NCI-H446 (cell line): ENCODE measurements at places on chromosomes 5 and 9.
A peak's percentile ranks its signal among the peaks of the same experiment; 100 is the strongest.

- DNase-seq: no peak
These were observed 2.9 kb upstream of the MYOZ3 start for GRCh38 chr5:150658121-150658520.

DNA sequence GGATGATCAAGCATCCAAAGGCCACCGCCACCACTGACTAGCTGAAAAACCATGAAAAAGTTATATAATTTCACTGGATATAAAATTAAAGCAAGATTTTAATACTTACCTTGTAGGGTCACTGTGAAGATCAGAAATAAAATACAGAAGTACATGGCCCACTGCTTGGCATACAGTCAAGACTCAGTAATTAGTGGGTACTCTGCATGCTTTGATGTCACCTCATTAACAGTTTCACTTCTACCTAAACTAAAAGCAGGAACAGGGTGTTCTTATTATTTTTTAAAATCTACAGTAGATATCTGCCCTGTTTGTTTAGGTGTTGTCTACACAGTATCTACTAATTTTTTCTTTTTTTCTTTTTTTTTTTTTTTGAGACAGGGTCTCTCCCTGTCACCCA is 66.4 kb downstream of the NFIB start:
- no peak for DNase-seq

DNA sequence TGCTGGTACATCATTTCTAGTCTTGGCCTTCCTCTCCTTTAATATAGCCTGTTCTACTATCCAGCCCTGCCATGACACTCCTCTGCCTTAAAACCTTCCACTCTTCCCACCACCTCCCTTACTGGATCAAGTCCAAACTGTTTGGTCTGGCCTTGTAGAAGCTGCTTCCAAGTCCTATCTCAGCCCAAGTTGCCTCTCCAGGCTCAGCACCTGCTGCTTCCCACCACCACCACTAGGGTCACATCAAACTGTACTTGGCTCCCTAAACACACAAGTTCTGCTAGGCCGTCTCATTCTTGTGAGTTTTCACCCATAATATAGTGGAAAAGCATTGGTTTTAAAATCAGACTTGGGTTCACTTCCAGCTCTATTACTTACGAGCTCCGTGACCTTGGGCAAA is 1.4 kb downstream of the NDUFA8 start:
- peak; percentile 27 for DNase-seq

DNA sequence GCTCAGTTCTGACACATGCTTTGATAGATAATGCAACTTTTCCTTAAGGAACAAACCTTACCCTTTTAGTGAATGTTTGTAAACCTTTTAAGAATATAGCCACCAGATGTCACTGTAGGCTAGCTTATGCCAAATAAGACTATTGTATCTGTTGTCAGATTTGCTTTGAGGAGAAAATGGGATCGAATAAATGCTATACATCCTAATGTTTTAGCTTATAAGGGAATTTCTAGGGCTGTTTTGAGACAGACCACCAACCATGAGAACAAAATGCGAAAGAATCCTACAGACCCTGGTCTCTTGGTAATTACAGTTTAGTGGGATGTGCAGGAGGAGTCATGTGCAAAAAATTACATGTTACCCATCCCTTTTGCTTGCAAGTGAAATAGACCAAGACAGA is 127.6 kb upstream of the NMUR2 start:
- peak; percentile 84 for DNase-seq

- no peak for DNase-seq
These were observed 238.6 kb downstream of the CDH12 start for GRCh38 chr5:22614486-22615094.

- no peak for DNase-seq
These were observed 17.9 kb downstream of the COL15A1 start for GRCh38 chr9:98961513-98962180.

- no peak for DNase-seq
These were observed 46.4 kb upstream of the SELENOP start for GRCh38 chr5:42858031-42858643.

DNA sequence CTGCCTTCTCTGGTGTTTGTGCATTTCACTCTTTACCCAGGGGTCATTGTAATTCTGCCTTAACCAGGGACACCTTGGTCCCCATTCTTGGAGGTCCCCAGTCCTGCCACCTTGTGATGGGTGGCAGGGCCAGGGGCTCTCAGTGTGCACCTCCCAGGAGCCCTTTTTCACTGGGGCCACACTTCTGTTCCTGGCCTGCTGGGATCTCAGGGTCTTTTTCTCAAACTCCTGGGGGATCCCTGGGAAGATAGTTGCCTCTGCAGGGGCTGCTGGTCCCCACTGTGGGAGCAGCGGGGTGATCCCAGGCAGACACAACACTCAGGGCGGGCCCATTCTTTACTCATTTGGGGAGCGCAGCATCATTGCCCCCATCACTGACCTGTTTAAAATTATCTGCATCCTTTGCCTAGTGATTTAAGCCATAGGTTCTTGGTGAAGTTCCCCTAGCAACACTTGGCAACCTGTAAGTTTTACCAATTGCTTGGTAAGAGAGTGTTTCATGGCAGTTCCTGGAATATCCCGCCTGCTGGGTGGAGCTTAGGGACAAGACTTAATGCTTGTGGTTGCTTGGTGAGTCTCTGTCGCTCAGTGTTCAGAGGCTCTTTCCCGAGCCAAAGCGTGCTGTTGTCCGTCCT is 15.7 kb downstream of the PHF2 start:
- no peak for DNase-seq

DNA sequence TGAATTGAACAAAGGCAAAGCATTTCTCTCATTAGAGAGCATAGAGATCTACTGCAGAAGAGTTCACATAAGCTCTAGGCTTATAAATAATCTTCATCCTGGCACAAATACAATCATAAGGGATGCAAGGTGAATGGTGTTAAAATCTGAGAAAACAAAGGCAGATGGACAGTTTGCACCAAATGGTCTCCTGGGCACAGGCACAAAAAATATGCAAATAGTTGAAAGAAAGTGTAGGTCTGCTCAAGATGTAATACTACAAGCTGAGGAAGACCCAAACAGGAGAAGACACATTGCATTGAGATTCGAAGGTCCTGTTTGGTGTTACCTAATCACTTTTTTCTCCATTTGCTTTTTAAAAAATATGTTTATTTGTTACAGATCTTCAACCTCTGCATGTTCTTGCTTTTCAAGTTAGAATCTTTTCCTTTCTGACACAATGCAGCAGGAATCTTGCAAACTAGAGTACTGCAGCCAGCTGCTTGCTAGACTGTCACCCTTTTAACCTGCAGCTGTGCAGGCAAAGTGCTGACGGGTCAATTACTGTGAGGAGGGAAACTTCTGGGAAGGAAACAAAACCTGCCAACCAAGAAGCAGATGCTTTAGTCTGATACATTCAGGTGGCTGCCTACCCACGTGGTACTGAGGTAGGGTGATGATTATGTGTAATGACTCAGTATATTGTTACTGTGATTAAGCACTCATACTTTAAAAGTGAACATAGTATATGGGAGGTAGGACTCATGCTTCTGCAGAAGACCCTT is 1048.6 kb upstream of the SEMA6A start:
- peak; percentile 56 for DNase-seq

- DNase-seq: peak; percentile 18
These were observed 46.9 kb downstream of the ARL15 start for GRCh38 chr5:54263447-54263846.

DNA sequence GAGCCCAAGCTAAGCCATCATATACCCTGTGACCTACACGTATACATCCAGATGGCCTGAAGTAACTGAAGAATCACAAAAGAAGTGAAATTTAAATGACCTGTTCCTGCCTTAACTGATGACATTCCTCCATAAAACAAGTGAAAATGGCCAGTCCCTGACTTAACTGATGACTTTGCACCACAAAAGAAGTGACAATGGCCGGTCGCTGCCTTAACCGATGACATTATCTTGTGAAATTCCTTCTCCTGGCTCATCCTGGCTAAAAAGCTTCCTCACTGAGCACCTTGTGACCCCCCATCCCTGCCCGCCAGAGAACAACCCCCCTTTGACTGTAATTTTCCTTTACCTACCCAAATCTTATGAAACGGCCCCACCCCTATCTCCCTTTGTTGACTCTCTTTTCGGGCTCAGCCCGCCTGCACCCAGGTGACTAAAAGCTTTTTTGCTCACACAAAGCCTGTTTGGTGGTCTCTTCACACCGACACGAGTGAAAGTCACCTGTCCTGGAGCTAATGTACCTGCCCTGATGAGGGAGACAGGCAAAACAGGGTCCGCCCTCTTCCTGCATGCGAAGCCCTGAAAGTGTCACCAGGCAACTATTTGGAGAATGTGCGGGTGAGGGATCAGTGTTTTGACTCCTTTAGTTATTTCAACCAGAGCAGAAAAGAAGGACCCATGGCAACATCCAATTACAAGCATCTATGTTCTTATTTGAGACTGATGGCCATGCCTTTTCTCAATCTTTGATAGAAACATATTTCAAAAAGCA is 266.1 kb downstream of the SMARCA2 start:
- no peak for DNase-seq

DNA sequence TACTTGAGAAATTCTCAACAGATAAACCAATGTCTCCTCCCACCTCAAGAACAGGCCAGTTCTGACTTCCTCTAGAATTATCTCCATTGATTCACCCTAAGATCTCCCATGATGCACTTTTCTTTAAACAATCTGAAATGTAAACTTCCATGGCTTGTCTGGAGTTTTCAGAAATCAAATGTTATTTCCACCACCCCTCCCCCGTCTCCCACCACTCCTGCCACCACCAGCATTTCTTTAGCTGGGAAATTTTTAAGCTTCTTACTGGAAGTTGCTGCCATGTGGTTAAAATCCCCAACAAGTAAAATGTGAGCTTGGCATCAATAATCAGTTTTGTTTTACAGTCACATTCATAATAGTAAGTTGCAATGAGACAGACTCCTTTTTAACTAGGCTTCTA is 32.8 kb upstream of the BASP1 start:
- DNase-seq: no peak

DNA sequence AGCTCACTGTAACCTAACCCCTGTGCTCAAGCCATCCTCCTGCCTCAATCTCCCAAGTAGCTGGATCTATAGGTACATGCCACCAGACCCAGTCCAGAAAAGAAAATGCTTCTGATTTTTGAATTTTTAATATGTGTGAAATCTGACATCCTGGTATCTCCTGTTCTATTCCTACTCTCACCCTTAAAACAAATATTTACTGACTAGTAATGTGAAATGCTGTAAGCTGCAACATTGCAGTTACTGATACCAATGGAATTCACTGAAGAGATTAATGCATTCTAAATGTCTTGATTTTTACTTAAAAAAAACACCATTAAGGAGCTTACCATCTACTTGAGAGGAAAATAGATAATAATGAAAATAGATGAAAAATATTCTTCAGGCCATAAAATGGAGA is 162.7 kb upstream of the TSLP start:
- DNase-seq: no peak

- no peak for DNase-seq
These were observed 795 bp upstream of the ASS1 start for GRCh38 chr9:130443840-130444492.
